ENCODE measurements at places on chromosomes 12 and 14. TPM values are rescaled to one million over a fixed set of nuclear protein-coding genes. Genes with fewer than 3 reads are reported as not detected.

DNA sequence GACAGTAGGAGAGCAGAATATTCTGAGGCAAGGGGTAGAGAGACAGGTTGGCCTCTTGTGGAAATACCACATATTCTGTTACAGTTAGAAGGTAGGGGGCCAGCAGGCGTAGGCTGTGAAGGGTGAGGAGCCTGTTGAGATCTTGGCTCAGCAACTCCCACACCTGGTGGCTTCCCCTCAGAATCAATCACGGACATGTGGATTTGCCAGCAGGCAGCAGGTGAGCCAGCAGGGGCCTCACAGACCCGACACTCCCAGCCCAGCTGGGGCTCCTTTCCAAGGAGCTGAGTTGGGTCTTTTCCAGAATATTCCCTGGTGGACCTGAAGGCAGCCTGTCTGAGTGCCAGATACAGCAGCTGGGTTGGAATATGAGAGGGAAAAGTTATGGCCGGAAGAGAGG lies 150.0 kb upstream of the CRY1 start:
- no peaks in the 10 kb centered on the region for H3K36me3 ChIP-seq
- DNase-seq = no peak
- H3K4me3 ChIP-seq = no peak overlapping the region
- H3K4me1 ChIP-seq = no peaks in the 10 kb centered on the region

GRCh38 chr14:81557146-81557545 lies 23.5 kb upstream of the SEL1L start:
- H3K4me3 ChIP-seq = no peak overlapping the region
- H3K27me3 ChIP-seq = no peaks in the 10 kb centered on the region
- H3K36me3 ChIP-seq = no peaks in the 10 kb centered on the region
- DNase-seq = no peak

Gene PLCZ1
- not detected for total RNA-seq

Gene GPR65
- 9.2 TPM for total RNA-seq

Gene CLEC1B
- total RNA-seq = 0.19 TPM
